Effector CD4-positive, alpha-beta T cell (primary cell): ENCODE measurements at places on chromosomes 7 and 10.

DNA sequence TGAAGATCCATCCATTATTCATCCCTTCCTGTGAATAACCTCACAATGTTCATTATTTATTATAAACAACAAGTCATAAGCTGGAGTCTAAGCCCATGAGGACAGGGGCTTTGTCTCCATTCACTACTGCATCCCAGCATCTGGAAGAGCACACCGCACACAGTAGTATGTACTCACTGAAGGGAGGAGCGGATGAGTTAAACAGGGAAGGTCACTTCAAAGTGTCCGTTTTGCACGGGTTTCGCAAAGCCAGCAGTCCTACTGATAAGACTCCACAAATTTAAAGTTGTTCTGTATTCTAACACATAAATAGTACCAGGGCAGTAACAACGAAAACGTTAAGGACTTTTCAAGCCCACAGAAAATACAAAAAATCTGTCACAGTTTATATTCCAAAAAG is 167.9 kb downstream of the PARD3 start:
- no peak for DNase-seq

DNA sequence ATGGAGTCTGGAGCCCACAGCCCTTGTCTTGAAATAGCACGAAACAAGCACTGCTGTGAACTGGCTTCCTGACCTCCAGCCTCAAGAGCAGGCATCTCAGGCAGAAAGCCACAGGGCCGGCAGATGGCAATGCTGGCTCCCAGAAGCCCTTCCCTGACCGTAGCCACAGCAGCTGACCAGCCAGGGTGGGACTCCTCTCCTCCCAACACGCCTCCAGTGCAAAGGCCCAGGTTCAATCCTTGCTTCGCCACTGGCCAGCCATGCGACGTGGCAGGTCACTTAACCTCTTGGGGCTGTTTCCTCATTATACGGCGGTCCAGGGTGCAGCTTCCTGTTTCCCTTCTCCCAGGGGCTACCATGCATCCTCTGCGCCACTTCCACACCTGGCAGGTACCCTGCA is 12.8 kb downstream of the PRKAG2 start:
- DNase-seq, result no peak

- no peak for DNase-seq
Observed at GRCh38 chr10:120841522-120842189, 9.5 kb upstream of the WDR11 start.

DNA sequence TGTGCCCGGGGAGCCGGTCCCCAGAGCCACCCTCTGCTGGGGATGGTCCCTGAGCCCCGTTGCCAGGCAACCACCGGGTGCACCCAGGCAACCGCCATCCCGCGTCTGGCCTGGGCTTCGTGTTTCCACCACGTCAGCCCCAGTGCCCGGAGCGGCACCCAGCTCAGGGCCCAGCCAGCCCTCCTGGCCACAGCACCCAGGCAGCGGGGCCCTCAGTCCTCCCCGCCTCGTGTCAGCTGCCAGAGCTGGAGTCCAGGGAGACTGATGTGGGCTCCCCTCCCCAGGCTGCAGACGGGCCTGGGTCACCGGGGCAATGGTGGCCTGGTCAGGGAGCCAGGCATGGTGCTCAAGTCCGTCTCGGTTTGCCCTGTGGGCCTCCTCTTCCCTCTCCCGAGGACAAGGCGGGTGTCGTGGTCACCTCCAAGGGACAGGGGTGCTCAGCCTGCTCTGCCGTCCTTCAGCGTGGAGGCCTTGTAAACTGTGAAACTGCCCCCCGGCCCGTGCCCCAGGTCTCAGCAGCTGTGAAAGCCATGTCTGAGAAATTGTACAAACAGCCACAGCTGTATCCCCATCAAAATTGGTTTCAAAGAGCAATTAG is 72.5 kb downstream of the MICALL2 start:
- no peak for DNase-seq

DNA sequence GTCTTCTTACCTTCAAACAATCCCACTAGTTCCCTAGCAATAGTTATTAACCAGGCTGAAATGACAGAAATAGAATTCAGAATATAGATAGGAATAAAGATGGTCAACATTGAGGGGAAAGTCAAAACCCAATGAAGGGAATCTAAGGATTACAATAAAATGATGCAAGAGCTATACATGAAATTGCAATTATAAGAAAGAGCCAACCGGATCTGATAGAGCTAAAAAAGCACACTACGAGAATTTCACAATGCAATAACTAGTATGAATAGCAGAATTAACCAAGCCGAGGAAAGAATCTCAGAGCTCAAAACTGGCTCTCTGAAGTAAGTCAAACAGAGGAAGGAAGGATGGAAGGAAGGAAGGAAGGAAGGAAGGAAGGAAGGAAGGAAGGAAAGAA is 288.7 kb upstream of the KCND2 start:
- DNase-seq, result no peak

DNA sequence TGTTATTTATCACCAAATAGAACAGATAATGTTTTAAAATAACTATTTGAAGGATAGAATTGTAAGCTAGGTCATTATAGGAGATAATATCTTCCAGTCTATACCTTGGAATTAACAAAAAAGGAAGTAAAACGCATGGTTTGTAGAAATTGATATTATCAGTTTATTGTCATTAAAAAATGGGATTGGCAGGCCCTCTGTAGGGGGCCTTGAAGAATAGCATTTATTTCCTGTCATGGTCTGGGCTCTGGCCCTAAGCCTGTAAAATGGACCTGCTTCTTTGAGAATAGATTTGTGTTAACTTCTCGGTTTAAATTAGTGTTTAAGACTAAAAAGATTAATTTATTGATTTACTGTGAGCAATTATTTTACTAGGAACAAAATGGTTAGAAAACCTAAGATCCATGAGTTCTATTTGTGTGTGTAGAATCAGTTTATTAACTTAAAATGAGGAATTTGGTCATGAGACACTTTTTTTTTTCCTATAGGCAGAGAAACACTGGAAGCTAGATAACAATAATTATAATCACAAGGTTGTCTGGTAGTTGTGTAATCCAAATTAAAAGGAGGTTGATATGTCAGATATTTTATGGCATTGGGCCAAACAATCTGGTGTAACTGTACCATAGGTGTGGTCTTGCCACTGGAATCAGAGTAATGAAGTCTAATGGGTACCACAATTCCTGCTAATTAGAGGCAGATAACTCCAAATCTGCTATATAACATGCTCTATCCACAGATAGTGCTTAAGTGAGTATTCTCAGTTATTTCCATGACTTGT is 197.4 kb upstream of the FOXP2 start:
- no peak for DNase-seq

- DNase-seq, result no peak
Observed at GRCh38 chr10:55410415-55410885, 609.4 kb upstream of the PCDH15 start.

- no peak for DNase-seq
Observed at GRCh38 chr10:69929575-69929974, 123.1 kb upstream of the MACROH2A2 start.
